ENCODE measurements at places on chromosomes 5 and 9.

- DNase-seq: no peak
These were observed 165.1 kb downstream of the CAAP1 start for GRCh38 chr9:26727471-26727870.

DNA sequence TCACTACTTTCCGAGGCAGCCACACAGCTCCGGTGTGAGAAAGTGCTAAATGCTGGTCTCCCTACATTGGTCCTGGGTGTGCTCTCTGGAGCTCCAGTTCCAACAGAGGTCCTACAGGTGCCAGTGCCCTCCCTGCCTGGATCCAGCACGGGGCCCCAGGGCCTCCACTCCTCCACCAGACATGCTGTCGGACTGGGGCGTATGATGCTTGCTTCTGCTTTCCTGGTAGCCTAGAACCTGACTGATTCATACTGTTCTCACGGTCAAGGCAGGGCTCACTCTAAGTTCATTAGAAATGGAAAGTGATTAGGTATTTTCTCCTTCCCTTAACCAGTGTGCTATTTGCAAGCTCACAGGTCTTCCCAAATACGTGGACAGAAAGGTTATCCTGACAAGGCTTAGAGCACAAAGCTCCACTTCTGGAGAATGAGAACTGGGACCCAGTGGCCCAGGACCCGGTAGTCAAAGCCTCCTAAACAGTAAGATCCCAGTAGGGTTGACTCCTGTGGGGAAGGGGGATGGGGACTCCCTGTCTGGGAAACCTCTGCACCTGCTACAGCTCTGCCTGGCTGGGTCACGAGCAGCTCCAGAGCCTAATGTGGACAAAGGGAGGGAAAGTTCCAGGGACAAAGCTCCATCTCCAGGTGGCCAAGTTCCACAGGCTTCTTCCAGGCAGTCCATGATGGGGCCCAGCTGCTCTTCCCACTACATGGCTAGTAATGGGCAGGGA, 98.1 kb downstream of the PAX5 start:
- DNase-seq: no peak

GRCh38 chr5:29899583-29899982, 1293.9 kb upstream of the CDH6 start:
- DNase-seq: no peak

DNA sequence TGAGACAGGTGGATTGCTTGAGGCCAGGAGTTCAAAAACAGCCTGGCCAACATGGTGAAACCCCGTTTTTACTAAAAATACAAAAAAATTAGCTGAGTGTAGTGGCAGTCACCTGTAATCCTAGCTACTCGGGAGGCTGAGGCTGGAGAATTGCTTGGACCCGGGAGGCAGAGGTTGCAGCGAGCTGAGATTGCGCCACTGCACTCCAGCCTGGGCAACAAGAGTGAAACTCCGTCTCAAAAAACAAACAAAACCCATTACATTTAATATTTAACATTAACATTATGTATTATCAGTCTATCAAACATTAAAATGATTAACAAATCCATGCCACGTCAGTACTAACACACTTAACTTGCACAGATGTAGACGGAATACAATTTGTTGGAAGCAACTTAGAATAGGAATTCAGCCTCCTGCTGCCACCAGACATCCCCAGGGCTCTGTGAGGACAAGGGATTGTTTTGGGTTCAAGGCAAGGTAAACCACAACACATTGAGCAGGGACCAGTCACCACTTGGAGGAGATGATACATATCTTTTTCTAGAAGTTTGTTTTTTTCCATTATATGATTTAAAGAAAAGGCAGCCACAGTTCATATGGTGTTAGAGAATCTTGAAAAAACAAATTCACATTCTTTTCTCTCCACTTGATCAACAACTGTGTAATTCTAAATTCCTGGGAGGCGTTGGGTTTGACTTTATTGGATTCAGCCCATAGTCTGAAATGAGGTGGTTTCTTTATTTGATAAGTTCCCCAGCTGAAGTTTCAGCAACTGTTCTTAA, 104.1 kb upstream of the BASP1 start:
- no peak for DNase-seq

DNA sequence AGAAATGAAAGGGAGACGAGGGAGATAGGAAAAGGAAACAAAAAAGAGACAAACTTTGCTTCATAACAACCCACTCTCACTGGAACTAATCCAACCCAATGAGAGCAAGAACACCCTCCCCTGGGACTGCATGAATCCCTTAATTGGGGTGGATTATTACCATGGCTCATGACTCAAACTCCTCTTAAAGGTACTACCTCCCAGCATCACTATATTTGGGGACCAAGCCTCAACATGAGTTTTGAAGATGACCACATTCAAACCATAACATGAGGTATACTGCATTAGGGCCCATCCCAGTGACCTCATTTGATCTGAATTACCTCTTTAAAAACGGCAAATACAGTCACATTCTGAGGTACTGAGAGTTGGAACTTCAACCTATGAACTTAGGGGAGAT, 8.0 kb downstream of the MTAP start:
- DNase-seq: no peak

GRCh38 chr5:160089531-160089930, 29.7 kb downstream of the PWWP2A start:
- no peak for DNase-seq

All from NCI-H1092 treated with DMSO at 0.1 percent for 48 hours (cell line).